Endothelial cell of umbilical vein (primary cell): ENCODE measurements at places on chromosomes 7 and 10. TPM values are rescaled to one million over a fixed set of nuclear protein-coding genes. Genes with fewer than 3 reads are reported as not detected.
A peak's percentile ranks its signal among the peaks of the same experiment; 100 is the strongest.

The TET1 gene
- 1.3 and 1.5 TPM in 2 replicates for total RNA-seq

The APBB1IP gene
- not detected in 2 replicates for total RNA-seq

DNA sequence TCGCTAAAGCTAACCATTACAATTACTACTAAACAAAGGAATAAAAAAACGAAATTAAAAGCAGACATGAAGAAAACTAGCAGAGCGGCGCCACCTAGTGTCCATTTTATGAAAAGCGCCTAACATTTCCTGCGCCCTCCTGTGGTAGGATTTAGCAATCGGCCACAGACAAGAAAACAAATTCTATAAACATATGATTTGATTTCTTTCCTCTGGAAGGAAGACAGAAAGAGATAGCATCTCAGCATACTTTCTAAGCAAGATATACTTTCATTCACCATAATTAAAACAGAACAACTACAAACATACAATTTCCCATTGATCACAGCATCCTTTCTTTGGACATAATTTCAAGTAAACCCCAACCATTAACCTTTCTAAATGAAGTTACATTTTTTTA is 337.7 kb upstream of the NPVF start:
- H3K27me3 ChIP-seq, result no peaks in the 10 kb centered on the region
- H3K27ac ChIP-seq, result no peak overlapping the region
- peak; percentile 88 for DNase-seq
- H3K4me3 ChIP-seq, result no peak overlapping the region
- H3K4me1 ChIP-seq, result no peaks in the 10 kb centered on the region
- H3K36me3 ChIP-seq, result no peaks in the 10 kb centered on the region

DNA sequence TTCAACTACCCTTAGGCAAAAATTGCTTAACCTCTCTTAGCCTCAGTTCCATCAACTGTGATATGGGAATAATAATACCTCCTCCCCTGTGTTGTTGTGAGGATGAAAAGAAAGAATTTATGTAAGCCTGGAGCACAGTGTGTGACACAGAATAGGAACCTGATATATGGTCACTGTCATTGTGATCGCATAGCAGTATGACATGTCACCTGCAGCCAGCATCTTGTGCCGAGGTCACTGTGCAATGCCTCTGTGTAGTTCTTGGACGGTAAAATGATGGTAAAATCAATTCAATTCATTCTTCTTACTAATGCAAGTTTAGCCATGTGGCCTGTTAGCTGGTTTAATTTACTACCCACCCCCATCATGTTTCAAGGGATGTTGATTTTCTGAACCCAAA is 54.6 kb upstream of the GPR158 start:
- H3K4me3 ChIP-seq, result no peak overlapping the region
- no peak for DNase-seq
- no peaks in the 10 kb centered on the region for H3K4me1 ChIP-seq
- H3K27ac ChIP-seq, result no peak overlapping the region
- no peaks in the 10 kb centered on the region for H3K36me3 ChIP-seq

DNA sequence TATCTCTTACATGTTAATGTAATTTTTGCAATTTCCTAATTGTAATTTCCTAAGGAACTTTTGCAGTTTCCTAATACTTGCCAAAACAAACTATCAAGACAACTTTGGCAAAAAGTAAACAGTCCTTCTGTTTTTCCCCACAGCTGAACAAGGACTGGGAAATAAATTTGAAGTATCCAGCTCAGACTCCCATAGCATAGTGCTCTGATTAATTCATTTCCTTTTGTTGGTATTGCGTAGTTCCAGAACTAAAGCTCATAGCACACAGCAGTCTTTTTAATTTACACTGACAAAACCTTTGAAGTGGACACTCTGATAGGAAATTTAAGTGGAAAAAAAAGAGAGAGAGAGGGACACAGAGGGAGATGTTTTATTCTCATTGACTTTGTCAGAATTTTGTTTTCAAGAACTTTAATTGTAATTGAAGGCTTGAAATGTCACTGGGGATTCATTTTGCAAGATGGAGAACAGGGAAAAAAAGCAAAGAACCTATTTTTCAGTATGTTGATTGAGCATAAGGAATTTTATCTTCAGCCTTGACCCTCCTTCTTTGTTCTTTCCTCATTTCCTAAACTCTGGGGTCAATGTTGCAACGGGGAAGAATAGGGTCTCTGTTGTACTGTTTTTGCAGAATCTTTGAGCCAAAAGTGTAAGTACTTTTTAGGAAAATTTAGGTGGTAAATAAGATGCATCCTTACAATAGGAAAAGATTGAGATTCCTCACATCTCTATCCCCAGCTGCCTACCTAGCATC is 232.2 kb upstream of the NPSR1 start:
- no peak overlapping the region for H3K27ac ChIP-seq
- no peaks in the 10 kb centered on the region for H3K27me3 ChIP-seq
- no peak overlapping the region for H3K4me3 ChIP-seq
- H3K36me3 ChIP-seq, result no peaks in the 10 kb centered on the region

GRCh38 chr10:15432266-15432665 is 61.2 kb upstream of the FAM171A1 start:
- no peaks in the 10 kb centered on the region for H3K36me3 ChIP-seq
- H3K4me3 ChIP-seq, result no peak overlapping the region
- H3K27me3 ChIP-seq, result peaks cover 4% of the 10 kb centered on the region

DNA sequence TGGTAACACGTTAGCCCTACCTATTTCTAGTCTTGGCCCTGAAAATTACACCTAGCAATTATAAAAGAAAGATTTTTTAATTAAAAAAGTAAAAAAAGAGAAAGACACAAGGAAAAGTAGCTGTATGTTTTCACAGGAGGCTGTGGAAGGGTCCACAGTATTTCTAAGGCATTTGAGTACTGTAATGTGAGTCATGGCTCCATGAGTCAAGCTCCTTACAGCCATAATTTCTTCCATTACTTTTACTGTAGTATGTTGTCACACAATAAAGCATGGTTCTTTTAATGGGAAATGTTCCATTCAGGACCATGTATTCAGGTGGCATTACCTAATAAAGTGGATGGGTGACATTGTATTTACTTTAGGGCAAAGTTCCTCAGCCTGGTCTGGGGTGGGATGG is 113.4 kb downstream of the GPR37 start:
- H3K4me3 ChIP-seq, result no peak overlapping the region
- no peaks in the 10 kb centered on the region for H3K4me1 ChIP-seq
- DNase-seq, result no peak

GRCh38 chr7:106346678-106347217 is 62.0 kb upstream of the NAMPT start:
- H3K27ac ChIP-seq, result peak overlapping the region; percentile 84
- H3K4me3 ChIP-seq, result no peak overlapping the region
- peaks cover 25% of the 10 kb centered on the region for H3K4me1 ChIP-seq
- peak; percentile 7 for DNase-seq
- H3K27me3 ChIP-seq, result no peaks in the 10 kb centered on the region

GRCh38 chr10:12726971-12727831 is 274.3 kb downstream of the CCDC3 start:
- H3K36me3 ChIP-seq, result no peaks in the 10 kb centered on the region
- DNase-seq, result no peak
- no peaks in the 10 kb centered on the region for H3K4me1 ChIP-seq
- no peak overlapping the region for H3K27ac ChIP-seq

DNA sequence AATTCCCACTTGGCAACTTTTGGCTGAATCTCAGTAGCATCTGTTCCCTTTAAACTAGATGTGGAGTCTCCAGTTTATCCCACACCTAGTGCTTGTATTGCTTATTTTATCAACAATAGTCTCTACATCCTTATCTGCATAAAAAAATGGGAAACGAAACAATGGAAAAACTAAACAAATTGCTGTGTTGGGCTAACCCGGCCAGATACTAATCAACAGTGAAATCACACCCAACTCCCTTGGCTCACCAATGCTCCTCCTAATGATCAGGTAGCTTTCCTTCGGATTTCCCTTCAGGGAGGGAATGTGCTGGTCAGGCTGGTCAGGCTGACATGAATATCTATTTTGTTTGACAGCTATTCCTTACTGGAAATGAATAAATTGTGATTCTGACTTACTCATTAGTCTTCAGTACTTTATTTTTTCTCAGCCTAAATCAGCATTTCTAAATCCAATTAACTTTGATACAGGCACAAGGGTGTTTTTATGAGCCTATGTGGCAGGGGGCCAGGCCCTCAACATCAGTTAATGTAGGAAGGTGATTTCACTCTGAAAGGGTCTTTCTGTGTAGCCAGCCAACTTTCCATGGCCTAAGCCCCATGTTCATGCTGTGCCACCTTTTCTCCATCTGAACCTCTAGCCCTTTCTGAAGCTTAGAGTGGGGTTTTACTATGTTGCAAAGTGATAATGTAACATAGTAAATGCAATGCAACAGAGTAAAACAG is 170.5 kb upstream of the NPSR1 start:
- H3K27ac ChIP-seq, result no peak overlapping the region
- no peaks in the 10 kb centered on the region for H3K36me3 ChIP-seq
- no peak overlapping the region for H3K4me3 ChIP-seq
- no peaks in the 10 kb centered on the region for H3K4me1 ChIP-seq

DNA sequence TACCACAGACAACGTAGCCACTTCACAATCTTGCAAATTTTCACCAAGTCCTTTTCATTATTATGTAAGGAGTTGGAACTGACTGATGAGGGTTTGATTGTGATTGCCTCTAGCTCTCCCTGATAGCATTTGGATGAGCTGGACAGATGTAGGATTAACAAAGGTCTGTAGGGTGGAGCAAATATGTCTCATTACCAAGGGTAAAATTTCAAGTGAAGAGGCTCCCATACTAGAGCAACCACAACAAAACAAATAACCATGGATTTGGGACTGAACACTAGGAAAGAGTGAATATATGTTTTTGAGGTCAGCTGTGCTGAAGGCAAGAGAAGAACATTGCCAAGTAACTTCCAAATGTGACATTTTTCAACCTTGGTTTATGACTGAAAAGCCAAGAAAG is 281.7 kb downstream of the NEBL start:
- H3K4me1 ChIP-seq, result no peaks in the 10 kb centered on the region
- H3K27ac ChIP-seq, result no peak overlapping the region
- H3K36me3 ChIP-seq, result no peaks in the 10 kb centered on the region
- no peak for DNase-seq
- no peak overlapping the region for H3K4me3 ChIP-seq

DNA sequence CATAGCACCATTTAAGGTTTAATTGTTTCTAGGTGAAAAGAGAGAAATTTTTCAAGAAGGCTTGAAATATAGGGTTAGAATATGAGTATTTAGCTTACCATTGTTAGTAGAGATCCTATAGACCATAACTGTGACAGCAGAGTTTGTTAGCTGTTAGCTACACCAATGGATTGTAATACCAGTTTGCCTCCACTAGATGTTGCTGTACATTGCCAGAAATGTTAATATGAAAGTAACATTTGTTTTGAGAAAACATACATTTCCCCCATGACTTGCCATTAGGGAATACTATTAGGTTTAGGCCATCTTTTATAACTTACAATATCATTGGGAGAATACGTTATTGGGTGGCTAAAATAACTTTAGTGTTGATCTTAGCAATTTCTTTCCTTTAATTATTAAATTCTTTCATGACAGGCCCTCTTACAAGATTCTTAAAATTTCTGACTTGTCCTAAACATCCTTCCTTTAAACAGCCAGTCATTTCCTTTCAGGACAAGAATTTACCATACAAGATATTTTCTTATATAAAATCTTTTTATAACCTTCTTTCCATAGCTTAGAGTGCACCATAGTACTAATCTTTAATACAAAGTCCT is 39.5 kb downstream of the ZNF117 start:
- H3K36me3 ChIP-seq, result no peaks in the 10 kb centered on the region
- no peak overlapping the region for H3K27ac ChIP-seq
- peaks cover 24% of the 10 kb centered on the region for H3K27me3 ChIP-seq

DNA sequence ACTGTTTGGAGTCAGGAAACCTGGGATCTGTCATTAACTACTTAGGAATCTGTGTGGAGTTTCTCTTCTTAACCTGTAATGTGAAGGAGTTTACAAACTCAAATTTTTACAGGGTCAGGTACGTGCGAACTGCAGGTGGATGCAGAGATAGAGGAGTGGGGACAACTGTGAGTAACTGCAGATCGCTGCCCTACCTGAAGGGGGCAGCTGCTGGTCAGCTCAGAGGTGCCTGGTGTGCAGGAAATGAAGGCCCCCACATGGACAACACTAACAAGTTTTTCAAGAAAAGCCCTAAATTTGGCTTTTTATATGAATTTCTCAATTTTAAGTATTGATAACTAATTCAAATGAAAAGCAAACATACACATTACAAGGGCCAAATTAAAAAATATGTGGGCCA is 380.0 kb downstream of the REEP3 start:
- no peak overlapping the region for H3K27ac ChIP-seq
- H3K27me3 ChIP-seq, result no peaks in the 10 kb centered on the region
- H3K4me3 ChIP-seq, result no peak overlapping the region

- H3K27ac ChIP-seq, result no peak overlapping the region
- peaks cover under 1% of the 10 kb centered on the region for H3K36me3 ChIP-seq
These were observed 22.3 kb downstream of the ZNF783 start for GRCh38 chr7:149284343-149284742.

DNA sequence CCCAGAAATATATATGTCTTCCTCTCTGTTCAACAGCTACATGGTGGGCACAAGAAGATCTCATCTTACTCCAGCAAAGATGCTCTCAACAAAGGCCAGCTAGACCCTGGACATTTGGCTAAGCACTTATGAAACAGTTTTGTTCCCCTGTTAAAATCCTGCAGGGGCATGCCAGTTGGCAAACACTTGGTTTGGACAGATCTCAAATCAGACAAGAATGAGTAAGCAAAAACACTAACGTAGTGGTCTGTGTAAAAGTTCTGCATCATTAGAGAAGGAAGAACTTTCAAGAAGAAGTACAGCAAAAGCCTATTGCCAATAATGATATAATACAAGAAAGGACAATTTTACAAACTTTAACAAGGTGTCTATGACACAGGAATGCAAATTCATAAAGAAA is 125.6 kb downstream of the CALN1 start:
- DNase-seq, result no peak
- H3K36me3 ChIP-seq, result no peaks in the 10 kb centered on the region
- H3K4me1 ChIP-seq, result no peaks in the 10 kb centered on the region

DNA sequence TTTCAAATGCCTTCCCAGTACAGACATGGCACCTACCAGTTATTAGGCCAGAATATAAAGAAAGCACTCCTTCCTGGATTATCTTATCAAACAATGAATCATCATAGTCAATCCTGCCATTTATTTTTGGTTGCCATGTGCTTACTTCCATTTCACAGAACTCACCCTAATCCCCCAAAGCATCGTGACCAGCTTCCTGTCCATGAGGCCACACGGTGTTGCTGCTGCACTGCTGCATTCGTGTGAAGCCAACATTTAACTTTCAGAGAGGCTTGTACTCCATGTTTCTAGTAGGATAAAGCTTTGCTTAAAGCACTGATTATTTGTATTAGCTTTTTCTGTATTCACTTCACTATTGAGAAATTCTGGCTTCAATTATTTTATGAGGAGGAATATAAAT is 14.4 kb downstream of the COL28A1 start:
- H3K36me3 ChIP-seq, result no peaks in the 10 kb centered on the region
- no peak overlapping the region for H3K4me3 ChIP-seq
- no peak overlapping the region for H3K27ac ChIP-seq
- H3K27me3 ChIP-seq, result no peaks in the 10 kb centered on the region
- DNase-seq, result no peak
